ENCODE measurements at places on chromosomes 7 and 10. TPM values are rescaled to one million over a fixed set of nuclear protein-coding genes. Genes with fewer than 3 reads are reported as not detected.
A peak's percentile ranks its signal among the peaks of the same experiment; 100 is the strongest.

- no peaks in the 10 kb centered on the region for H3K36me3 ChIP-seq
- H3K27me3 ChIP-seq = peaks cover 49% of the 10 kb centered on the region
Measured at GRCh38 chr10:78130966-78131710, 97.5 kb downstream of the RPS24 start.

DNA sequence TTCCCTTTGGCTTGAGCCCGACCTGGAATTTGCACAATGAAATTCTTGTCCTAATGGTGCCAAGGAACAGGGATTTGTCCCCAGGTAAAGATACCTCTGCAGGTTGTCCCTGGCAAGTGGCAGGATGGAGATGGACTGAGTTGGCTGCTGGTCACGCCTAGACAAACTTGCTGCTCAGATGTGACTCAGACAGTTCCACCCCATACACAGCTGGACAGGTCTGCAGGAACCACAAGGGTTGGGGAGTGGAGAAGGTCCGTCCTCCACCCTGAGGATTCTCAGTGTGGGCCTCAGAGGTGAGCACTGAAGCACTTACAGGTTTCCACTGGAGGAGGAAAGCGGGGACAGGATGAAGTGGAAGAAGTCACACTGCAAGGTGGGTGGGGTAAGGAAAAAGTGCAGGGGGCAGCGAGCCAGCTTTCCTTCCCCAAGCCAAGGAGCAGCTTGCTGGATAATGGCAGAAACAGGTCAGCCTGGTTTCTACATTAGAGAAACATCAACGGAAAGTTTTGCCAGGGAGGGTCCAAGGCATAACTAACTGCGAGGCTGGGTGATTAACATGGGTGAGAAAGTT lies 20.5 kb downstream of the ITPRIP start:
- peaks cover 9% of the 10 kb centered on the region for H3K36me3 ChIP-seq
- H3K4me1 ChIP-seq = peaks cover 57% of the 10 kb centered on the region
- H3K4me3 ChIP-seq = no peak overlapping the region

DNA sequence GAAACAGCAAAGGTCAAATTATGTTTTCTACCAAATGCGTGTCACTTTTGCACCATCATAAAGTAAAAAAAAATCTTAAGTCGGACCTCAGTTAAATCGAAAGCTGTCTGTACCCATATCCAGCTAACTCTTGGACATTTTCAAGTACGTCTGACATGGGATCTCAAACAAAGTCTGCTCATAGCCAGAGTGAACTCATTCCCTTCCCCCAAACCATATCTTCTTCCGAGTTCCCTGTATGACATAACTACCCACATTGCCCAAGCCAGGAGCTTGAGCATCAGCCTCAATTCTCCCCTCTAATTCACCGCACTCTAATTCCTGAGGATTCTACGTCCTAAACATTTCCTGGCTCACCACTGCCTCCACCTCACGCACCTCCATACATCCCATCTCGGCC lies 44.8 kb upstream of the TARP start:
- H3K27me3 ChIP-seq = no peaks in the 10 kb centered on the region
- H3K27ac ChIP-seq = no peak overlapping the region
- no peak for DNase-seq
- H3K4me1 ChIP-seq = peaks cover 22% of the 10 kb centered on the region
- H3K4me3 ChIP-seq = no peak overlapping the region
- no peaks in the 10 kb centered on the region for H3K36me3 ChIP-seq

DNA sequence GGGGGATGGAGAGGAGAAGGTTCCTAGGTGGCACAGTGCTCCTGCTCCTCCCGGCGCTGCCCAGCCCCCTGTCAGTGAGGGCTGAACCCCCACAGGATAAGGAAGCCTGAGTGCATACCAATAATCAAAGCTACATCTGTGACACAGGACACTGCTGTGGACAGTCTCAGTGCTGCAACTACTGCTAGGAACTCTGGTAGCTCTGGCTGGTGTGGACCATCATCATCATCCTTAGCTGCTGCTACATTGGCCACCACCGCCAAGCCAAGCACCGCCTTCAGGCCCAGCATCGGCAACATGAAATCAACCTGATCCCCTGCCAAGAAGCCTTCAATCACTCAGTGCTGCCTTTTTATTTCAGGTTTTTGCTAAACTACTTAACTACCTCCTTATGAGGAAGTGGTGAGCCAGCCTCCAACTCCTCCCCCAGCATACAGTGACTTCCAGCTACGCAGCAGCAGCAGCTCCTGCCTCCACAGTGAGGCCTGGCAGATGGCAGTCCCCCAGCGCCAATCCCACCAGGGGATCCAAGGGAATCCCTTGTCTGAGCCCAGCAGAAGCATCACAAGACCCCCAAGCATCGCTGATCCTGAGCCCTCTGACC lies 32.1 kb upstream of the SLC26A4 start:
- no peak for DNase-seq
- no peaks in the 10 kb centered on the region for H3K27me3 ChIP-seq
- H3K36me3 ChIP-seq = peaks cover 5% of the 10 kb centered on the region
- no peak overlapping the region for H3K4me3 ChIP-seq
- H3K4me1 ChIP-seq = no peaks in the 10 kb centered on the region

DNA sequence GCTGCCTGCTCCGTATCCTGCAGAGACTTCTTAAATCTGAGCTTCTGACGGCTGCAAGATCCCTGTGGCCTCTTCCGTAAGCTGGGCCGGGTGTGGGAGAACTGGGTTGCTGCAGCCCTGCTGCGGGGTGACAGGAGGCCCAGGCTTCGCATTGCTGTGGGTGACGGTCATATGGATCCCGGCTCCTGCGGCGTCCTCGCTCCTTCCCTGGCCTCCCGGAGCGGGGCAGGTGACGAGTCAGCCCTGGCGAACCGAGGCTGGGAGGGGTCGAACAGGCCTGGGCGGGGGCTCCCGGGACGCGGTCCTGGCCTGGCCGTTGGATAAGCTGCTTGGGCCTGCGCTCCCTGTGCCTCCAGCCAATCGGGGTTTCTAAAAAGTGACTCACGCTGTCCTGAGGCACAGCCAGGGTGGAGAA lies 7.8 kb upstream of the UBE2D1 start:
- peaks cover 9% of the 10 kb centered on the region for H3K4me1 ChIP-seq
- H3K27me3 ChIP-seq = peaks cover 29% of the 10 kb centered on the region
- H3K27ac ChIP-seq = no peak overlapping the region
- no peaks in the 10 kb centered on the region for H3K36me3 ChIP-seq
- DNase-seq = no peak

UCMA gene
- total RNA-seq = not detected

IL2RA gene
- total RNA-seq = not detected

DNA sequence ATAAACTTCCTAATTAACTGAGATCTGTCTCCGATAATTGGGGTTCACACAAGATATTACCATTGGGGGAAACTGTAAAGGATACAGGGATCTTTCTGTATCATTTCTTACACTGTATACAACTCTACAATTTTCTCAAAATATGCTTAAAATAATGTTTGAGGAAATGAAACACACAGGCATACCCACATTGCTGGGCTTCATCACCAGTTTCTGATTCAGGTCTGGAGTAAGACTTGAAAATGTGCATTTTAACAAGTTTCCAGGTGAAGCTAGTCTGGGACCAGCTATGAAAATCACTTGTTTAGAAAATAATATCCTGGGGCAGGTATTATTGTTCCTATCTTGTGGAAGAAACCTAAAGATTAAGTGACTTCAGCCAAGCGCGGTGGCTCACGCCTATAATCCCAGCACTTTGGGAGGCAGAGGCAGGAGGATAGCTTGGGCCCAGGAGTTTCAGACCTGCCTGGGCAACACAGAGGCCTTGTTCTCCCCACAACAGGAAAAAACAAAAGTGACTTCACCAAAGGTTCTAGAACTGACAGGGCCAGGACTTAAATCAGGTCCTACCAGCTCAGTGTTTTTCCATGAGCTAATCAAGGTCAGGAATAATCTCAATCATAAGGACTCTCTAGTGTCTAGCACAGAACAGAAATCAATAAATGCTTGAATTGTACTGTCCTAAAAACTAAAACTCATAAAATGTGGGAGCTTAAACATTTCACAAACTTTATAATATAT lies 12.6 kb downstream of the TOMM7 start:
- peaks cover 19% of the 10 kb centered on the region for H3K36me3 ChIP-seq
- H3K27me3 ChIP-seq = no peaks in the 10 kb centered on the region
- H3K4me1 ChIP-seq = peaks cover 5% of the 10 kb centered on the region
- H3K27ac ChIP-seq = peak overlapping the region; percentile 24
- no peak for DNase-seq

DNA sequence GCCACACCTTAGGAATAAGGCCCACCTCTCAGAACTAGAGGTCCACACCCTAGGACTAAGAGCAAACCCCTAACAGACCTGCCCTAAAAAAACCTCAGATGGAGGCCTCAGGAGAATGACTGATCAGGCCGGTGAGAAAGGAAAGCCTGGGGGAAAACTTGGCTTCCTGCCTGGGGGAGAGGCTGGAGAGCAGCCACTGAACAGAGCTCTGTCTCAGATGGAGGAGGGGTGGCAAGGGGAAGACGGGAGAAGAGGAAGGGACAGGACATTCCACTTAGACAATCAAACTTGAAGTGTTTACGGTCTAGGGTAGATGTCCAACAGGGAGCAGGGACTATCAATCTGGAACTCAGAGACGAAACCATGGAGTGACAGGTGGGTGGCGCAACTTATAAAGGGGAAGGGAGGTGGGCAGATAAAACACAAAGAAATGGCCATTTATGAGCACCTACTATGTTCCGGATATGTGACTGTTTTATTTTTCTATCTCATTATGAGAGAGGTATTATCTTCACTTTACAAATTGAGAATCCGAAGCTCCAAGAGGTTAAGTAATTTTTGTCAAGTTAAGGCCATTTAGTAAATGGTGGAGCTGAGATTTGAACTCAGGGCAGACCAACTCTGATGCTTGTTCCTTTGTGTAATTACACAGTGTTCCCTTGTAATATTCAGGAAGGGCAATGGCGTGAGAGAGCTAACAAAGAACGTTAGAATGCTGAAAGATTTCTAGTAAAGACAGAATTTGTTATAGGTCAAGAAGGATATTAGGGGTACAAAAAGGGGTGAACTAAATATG lies 82.6 kb downstream of the DNMBP start:
- H3K27ac ChIP-seq = peak overlapping the region; percentile 78
- peaks cover 6% of the 10 kb centered on the region for H3K36me3 ChIP-seq
- no peaks in the 10 kb centered on the region for H3K27me3 ChIP-seq
- H3K4me1 ChIP-seq = peaks cover 41% of the 10 kb centered on the region

DNA sequence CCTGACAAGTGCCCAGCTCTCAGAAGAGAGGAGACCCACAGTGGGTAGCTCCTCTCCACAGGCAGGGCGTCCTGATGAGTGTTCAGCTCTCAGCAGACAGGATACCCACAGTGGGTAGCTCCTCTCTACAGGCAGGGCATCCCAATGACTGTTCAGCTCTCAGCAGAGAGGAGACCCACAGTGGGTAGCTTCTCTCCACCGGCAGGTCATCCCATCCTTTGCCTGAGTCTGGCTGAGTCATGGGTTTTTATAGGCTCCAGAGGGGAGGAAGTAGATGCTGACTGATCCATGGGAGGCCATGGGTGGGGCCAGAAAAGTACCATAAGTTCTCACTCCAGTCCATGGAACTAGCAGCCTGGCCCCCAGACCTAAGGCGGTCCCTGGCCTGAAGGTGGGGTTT lies 18.5 kb downstream of the CFAP70 start:
- peaks cover 9% of the 10 kb centered on the region for H3K27me3 ChIP-seq
- no peaks in the 10 kb centered on the region for H3K36me3 ChIP-seq
- no peak overlapping the region for H3K27ac ChIP-seq

- H3K4me1 ChIP-seq = peaks cover 25% of the 10 kb centered on the region
- H3K27me3 ChIP-seq = no peaks in the 10 kb centered on the region
Measured at GRCh38 chr10:33012306-33012705, 54.3 kb upstream of the ITGB1 start.

GRCh38 chr10:77873536-77874380 lies 52.8 kb downstream of the DLG5 start:
- DNase-seq = no peak
- H3K36me3 ChIP-seq = peaks cover 1% of the 10 kb centered on the region
- peaks cover 51% of the 10 kb centered on the region for H3K4me1 ChIP-seq
- H3K4me3 ChIP-seq = no peak overlapping the region

DNA sequence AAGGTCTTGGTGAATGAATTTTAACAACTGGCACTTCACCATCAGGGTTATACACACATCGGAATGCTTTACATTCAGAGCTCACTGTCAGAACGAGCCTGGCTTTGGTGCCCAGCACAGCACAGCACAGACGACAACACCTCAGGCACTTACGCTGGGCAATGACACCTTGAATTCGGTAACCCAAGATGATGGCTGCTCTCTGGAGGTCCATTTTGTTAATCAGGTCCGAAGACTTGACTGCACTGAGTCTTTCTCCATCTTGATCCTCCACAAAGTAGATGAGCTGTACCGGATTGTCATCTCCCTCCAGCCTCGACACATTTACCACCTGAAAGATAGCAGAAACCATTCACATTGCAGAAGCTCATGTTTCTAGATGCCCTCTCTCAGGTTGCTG lies 82.4 kb downstream of the KIAA1549 start:
- H3K4me3 ChIP-seq = no peak overlapping the region
- H3K27ac ChIP-seq = no peak overlapping the region
- peaks cover 10% of the 10 kb centered on the region for H3K4me1 ChIP-seq
- no peaks in the 10 kb centered on the region for H3K27me3 ChIP-seq
- DNase-seq = no peak
- H3K36me3 ChIP-seq = peaks cover 41% of the 10 kb centered on the region

DNA sequence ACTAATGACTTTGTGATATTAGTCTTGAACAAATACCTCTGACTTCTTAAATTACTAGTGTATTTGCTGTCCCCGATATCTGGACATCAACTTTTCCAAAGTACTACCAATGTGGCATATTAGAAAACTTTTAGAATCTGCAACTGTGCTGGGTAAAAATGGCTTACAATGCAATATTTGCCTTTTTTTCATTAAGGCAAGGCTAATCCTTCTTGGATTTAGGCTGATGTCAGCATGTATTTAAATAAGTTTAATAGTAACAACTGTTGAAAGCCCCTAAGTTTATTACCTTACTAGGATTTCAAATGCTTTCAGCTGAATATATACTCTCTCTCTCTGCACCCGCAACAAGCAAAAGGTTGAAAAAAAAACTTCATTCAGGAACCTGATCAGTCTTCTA lies 1232.3 kb downstream of the REEP3 start:
- H3K27me3 ChIP-seq = peaks cover 4% of the 10 kb centered on the region
- DNase-seq = no peak
- H3K4me3 ChIP-seq = no peak overlapping the region
- H3K27ac ChIP-seq = no peak overlapping the region
- no peaks in the 10 kb centered on the region for H3K4me1 ChIP-seq

GRCh38 chr10:76382381-76382851 lies 951.0 kb downstream of the LRMDA start:
- no peak for DNase-seq
- peak overlapping the region; percentile 77 for H3K27ac ChIP-seq
- no peak overlapping the region for H3K4me3 ChIP-seq
- H3K27me3 ChIP-seq = no peaks in the 10 kb centered on the region
- H3K4me1 ChIP-seq = peaks cover 14% of the 10 kb centered on the region
- peaks cover 6% of the 10 kb centered on the region for H3K36me3 ChIP-seq

All from osteocyte (in vitro differentiated cells).